Bronchial smooth muscle cell (primary cell): ENCODE measurements at places on chromosomes 13 and 19. TPM values are rescaled to one million over a fixed set of nuclear protein-coding genes. Genes with fewer than 3 reads are reported as not detected.

The ZNF93 gene
- 1.7 and 2.0 TPM in 2 replicates for total RNA-seq

The GPR42 gene
- not detected in 2 replicates for total RNA-seq

The CCDC106 gene
- 3.9 and 7.3 TPM in 2 replicates for total RNA-seq

The DZIP1 gene
- total RNA-seq = 26.4 and 31.1 TPM in 2 replicates

The NXNL1 gene
- not detected in 2 replicates for total RNA-seq

The OLFM2 gene
- total RNA-seq = 2.8 and 3.2 TPM in 2 replicates

The SIGLEC8 gene
- total RNA-seq = not detected in 2 replicates

The TLE2 gene
- 1.6 and 4.3 TPM in 2 replicates for total RNA-seq

The ZNF726 gene
- 0.16 and 0.43 TPM in 2 replicates for total RNA-seq

The DNMT1 gene
- 28.7 and 29.5 TPM in 2 replicates for total RNA-seq

The FAM124A gene
- total RNA-seq = under 0.01 TPM in 2 replicates

The PRR22 gene
- total RNA-seq = 0.09 and 0.16 TPM in 2 replicates

The LENG9 gene
- 9.3 and 9.8 TPM in 2 replicates for total RNA-seq

The RAB3A gene
- 3.2 and 11.1 TPM in 2 replicates for total RNA-seq

The ARL11 gene
- total RNA-seq = under 0.01 TPM in 1 of 2 replicates, not detected in the other

The PCP2 gene
- total RNA-seq = not detected in 2 replicates

The COL4A2 gene
- 53.9 and 76.9 TPM in 2 replicates for total RNA-seq

The KIRREL2 gene
- total RNA-seq = 0.09 TPM in 1 of 2 replicates, not detected in the other

The ZNF844 gene
- total RNA-seq = 6.6 and 6.8 TPM in 2 replicates

The FFAR2 gene
- total RNA-seq = not detected in 2 replicates

The ACER1 gene
- 0.09 TPM in 1 of 2 replicates, not detected in the other for total RNA-seq

The CEACAM4 gene
- total RNA-seq = not detected in 2 replicates
